ENCODE measurements at places on chromosomes 1 and 21.

- no peaks in the 10 kb centered on the region for H3K36me3 ChIP-seq
- no peak overlapping the region for H3K4me3 ChIP-seq
- H3K27me3 ChIP-seq: no peaks in the 10 kb centered on the region
- DNase-seq: peak; percentile 55
Measured at GRCh38 chr21:45427331-45428271, 22.6 kb downstream of the COL18A1 start.

DNA sequence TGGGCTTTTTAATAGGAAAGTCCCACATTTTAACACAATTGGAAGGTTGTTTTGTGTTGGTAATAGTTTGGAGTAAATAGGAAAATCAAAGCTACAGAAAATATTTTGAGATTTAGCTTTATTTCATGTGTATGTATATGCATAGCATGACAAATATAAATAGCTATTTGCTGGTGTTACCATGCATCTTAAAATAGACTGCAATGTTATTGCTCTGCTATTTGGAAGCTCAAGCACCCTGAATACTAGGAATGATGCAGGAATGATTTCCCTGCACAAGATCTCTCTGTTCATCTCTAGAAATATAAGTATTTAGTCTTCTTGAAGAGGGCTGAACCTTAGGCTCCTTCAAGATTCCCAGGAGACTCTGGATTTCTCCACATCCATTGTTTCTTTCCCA lies 268.3 kb upstream of the POGK start:
- H3K4me3 ChIP-seq: no peak overlapping the region
- no peaks in the 10 kb centered on the region for H3K4me1 ChIP-seq
- H3K36me3 ChIP-seq: no peaks in the 10 kb centered on the region
- DNase-seq: no peak
- peaks cover 2% of the 10 kb centered on the region for H3K27me3 ChIP-seq

DNA sequence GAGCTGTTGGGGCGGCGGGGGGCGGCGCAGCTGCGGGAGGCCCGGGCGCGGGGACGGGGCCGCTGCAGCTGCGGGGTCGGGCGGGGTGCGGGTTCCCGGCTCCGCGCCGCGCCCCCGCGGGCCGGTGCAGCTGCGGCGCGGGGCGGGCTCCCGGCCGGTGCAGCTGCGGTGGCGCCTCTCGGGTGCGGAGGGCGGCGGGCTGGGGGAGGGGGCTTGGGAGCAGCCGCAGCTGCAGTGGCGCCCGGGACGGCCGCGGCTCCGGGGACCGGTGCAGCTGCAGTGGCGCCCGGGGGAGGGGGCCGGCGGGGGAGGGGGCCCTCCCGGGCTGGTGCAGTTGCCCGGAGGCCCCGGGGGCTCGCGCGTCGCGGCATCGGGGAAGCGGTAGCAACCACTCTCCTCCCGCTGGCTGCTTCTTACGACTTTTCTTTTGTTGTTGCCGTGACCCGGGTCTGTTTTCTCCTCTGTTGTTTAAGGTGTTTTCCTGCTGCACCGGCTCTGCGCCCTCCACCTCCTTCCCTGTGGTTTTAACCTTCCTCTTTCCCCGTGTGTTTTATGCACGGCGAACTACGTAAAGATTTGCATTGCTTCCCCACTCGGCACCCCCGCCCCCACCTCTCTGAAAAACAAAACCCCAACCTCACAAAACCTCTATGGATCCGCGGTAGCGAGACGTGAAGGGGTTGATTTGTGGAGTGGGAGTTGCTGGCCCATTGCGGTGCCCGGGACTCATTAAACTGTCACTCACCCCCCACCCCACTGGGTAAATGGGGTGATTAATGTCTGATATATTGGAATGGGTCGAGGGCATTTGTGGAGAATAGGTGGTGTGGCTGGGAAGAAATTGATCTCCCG lies 1.7 kb upstream of the ZBTB18 start:
- peaks cover 18% of the 10 kb centered on the region for H3K27me3 ChIP-seq
- no peak overlapping the region for H3K4me3 ChIP-seq
- H3K4me1 ChIP-seq: peaks cover 12% of the 10 kb centered on the region
- H3K27ac ChIP-seq: peak overlapping the region; percentile 99

DNA sequence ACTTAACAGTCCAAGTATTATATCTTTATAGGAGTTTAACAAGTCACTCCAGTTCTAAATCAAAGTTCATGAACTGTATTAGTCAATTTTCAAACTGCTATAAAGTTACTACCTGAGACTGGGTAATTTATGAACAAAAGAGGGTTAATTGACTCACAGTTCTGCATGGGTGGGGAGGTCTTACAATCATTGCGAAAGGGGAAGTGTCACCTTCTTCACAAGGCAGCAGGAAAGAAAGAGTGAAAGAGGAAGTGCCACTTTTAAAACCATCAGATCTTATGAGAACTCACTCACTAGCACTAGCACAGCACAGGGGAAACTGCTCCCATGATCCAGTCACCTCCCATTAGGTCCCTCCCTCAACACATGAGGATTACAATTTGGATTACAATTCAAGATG lies 70.0 kb downstream of the CLCA4 start:
- no peak overlapping the region for H3K27ac ChIP-seq
- no peaks in the 10 kb centered on the region for H3K36me3 ChIP-seq
- no peak for DNase-seq
- no peaks in the 10 kb centered on the region for H3K4me1 ChIP-seq
- H3K4me3 ChIP-seq: no peak overlapping the region

GRCh38 chr1:26999440-26999987 lies 6.0 kb downstream of the TRNP1 start:
- H3K27ac ChIP-seq: no peak overlapping the region
- no peaks in the 10 kb centered on the region for H3K36me3 ChIP-seq
- H3K27me3 ChIP-seq: peaks cover 35% of the 10 kb centered on the region
- peak; percentile 36 for DNase-seq
- H3K4me1 ChIP-seq: peaks cover 90% of the 10 kb centered on the region

DNA sequence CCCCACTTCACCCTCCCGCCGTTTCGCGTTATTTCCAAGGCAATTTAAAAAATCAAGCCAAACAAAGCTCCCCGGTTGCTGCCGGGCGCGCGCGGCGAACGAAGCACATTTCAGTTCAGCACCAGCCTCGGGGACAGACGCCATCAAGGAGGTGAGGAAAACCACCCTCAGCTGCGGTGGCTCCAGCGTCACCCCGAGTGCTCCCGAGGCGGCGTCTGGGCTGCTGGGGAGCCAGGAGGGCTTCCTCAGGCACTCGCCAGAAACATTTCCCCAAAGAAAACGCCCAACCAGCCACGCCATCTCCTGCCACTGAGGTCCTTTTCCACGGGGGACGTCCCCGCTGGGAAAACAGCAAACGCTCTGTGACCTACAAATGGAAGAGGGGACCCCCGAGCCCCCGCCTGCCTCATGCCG lies 623 bp downstream of the GNG4 start:
- H3K36me3 ChIP-seq: no peaks in the 10 kb centered on the region
- peak overlapping the region; percentile 88 for H3K4me3 ChIP-seq
- no peak overlapping the region for H3K27ac ChIP-seq
- peak; percentile 80 for DNase-seq

DNA sequence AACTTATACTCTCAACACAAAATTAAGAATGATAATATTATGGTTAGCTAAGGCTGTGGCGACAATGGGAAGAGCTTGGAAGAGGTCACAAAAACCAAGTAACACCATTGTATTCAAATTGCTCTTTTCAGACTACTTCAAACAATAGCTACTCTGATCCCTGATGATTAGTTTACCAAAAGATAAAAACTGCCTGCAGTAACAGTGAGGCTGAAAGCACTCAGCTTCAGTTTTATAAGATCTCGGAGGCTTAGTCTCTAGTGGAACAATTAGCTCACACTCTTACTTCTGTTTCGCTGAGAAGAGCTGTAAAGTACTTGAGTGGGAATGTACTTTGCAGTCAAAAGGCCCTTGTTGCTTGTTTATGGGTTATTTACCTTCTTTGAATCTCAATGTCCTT lies 278.5 kb downstream of the LRRC7 start:
- peaks cover 4% of the 10 kb centered on the region for H3K27me3 ChIP-seq
- no peaks in the 10 kb centered on the region for H3K36me3 ChIP-seq
- no peaks in the 10 kb centered on the region for H3K4me1 ChIP-seq
- no peak overlapping the region for H3K27ac ChIP-seq
- H3K4me3 ChIP-seq: no peak overlapping the region

DNA sequence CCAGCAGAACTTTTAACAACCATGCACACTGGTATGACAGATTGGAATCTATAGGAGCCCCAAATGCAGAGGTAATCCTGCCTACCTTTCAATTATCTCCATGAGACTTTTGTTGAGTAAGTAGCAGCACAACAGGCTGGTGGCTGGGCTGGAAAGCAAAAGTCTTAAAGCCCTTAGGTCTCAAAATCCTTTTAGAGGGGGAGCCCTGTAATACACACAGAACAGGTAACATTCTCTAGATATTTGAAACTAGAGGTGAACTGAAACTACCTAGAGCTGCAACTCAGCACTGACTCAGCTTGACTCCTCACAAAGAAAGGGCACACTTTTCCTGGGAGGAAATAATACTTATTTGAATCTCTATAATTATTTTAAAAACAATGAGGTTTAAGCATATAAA lies 71.5 kb downstream of the CLCA4 start:
- no peak overlapping the region for H3K27ac ChIP-seq
- H3K4me3 ChIP-seq: no peak overlapping the region
- peaks cover 3% of the 10 kb centered on the region for H3K27me3 ChIP-seq
- H3K36me3 ChIP-seq: no peaks in the 10 kb centered on the region
- H3K4me1 ChIP-seq: no peaks in the 10 kb centered on the region

DNA sequence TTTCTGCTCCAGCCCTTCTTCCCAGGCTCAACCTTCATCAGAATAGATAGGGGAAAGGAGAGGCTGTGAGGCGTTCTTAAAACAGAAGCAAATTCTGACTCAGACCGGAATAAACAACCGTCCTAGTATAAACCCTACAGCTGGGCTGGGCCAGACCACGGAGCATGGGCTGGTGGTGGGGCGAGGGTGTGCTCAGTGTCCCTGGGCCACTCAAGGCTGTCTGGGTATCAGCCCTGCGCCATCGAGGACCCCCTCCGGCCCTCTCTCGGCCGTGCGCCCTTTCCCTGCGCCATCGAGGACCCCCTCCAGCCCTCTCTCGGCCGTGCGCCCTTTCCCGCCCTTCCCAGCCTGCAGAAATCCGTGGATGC lies 36.0 kb downstream of the CAPN2 start:
- peaks cover 57% of the 10 kb centered on the region for H3K36me3 ChIP-seq
- H3K4me1 ChIP-seq: peaks cover 26% of the 10 kb centered on the region
- no peak for DNase-seq
- H3K27me3 ChIP-seq: peaks cover 12% of the 10 kb centered on the region

GRCh38 chr21:25583370-25584130 lies 23.7 kb downstream of the MRPL39 start:
- H3K27ac ChIP-seq: peak overlapping the region; percentile 35
- no peaks in the 10 kb centered on the region for H3K4me1 ChIP-seq
- H3K36me3 ChIP-seq: peaks cover 40% of the 10 kb centered on the region
- DNase-seq: no peak
- H3K4me3 ChIP-seq: no peak overlapping the region

GRCh38 chr1:166036092-166036491 lies 130.7 kb downstream of the FAM78B start:
- H3K27ac ChIP-seq: no peak overlapping the region
- H3K4me1 ChIP-seq: no peaks in the 10 kb centered on the region
- no peak overlapping the region for H3K4me3 ChIP-seq
- no peaks in the 10 kb centered on the region for H3K36me3 ChIP-seq
- H3K27me3 ChIP-seq: peaks cover 12% of the 10 kb centered on the region

DNA sequence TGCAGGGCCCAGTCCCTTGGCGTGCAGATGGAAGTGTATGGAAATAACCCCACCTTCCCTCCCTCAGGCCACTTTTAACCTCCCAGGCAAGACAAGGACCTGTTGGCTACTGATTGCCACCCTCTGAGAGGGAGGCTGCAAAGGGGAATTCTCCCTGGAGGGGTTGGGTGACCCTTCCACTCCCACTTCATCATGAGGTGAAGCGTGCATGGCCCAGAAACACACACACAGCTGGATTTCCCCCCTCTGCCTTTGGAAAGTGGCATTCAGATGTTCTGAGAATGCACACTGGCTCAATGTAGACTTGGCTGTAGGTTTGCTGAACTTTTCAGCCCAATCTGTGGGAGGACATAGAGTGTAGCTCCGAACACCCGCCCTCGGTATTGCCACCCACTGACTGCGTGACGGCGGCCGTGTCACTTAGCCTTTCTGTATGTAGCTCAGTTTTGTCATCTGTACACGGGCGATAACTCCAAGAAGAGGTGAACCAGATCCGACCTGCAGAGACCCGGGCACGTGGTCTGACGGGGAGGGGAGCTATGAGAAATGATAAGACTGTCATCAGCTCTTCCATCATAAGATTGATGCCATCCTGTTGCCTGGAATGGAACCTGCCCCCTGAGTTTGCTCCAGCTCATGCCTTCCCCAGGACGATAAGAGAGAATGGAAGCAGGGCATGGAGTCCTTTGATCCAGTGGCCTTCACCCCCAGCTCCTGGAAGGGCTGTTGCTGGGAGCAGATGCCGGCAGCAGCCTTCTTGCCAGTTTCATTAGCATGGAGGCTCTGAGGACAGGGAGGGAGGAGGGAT lies 19.3 kb downstream of the MIIP start:
- peak overlapping the region; percentile 82 for H3K27ac ChIP-seq
- H3K36me3 ChIP-seq: no peaks in the 10 kb centered on the region
- peaks cover 28% of the 10 kb centered on the region for H3K4me1 ChIP-seq
- no peak for DNase-seq

- H3K4me3 ChIP-seq: no peak overlapping the region
- no peak for DNase-seq
- H3K27me3 ChIP-seq: no peaks in the 10 kb centered on the region
- H3K36me3 ChIP-seq: no peaks in the 10 kb centered on the region
- H3K4me1 ChIP-seq: peaks cover 12% of the 10 kb centered on the region
Measured at GRCh38 chr1:187763465-187763864, 934.7 kb downstream of the PLA2G4A start.

DNA sequence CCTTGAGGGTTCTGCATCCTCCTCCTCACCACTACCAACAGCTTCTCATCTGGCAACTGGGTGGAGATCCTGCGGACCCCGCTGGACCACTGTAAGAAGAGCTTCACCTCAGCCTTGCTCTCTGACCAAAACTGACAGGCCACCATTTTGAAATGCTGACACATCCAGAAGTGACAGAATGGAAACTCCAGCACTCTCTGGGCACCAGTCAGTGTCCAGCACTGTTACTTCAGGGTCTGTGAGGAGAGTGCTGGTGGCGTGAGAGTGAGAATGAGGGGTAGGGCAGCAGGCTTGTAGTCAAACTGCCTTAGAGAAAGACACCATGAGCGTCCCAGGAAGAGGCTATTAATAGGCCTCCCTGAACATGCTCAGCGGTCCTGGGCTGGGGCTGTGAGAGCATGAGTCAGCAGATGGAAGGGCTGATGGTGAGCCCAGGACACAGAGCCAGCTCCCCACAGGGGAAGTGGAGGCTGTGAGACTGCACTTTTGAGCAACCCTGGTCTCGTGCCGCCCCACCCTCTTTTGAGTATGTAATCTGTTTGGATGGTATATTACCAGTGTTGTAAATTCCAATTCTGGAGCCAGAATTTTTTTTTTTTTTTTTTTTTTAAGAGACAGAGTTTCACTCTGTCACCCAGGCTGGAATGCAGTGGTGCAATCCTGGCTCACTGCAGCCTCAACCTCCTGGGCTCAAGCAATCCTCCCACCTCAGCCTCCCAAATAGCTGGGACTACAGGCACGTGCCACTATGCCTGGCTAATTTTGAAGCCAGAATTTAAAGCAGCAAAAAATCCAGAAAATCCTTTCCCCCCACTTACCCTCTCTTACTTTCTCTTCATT lies 34.4 kb upstream of the SLC30A1 start:
- peaks cover 43% of the 10 kb centered on the region for H3K4me1 ChIP-seq
- H3K27ac ChIP-seq: peak overlapping the region; percentile 82
- DNase-seq: no peak
- H3K36me3 ChIP-seq: no peaks in the 10 kb centered on the region
